ENCODE measurements at places on chromosomes 11 and 22.
A peak's percentile ranks its signal among the peaks of the same experiment; 100 is the strongest.

GRCh38 chr11:26734691-26735090 lies 12.8 kb upstream of the SLC5A12 start:
- DNase-seq = no peak

DNA sequence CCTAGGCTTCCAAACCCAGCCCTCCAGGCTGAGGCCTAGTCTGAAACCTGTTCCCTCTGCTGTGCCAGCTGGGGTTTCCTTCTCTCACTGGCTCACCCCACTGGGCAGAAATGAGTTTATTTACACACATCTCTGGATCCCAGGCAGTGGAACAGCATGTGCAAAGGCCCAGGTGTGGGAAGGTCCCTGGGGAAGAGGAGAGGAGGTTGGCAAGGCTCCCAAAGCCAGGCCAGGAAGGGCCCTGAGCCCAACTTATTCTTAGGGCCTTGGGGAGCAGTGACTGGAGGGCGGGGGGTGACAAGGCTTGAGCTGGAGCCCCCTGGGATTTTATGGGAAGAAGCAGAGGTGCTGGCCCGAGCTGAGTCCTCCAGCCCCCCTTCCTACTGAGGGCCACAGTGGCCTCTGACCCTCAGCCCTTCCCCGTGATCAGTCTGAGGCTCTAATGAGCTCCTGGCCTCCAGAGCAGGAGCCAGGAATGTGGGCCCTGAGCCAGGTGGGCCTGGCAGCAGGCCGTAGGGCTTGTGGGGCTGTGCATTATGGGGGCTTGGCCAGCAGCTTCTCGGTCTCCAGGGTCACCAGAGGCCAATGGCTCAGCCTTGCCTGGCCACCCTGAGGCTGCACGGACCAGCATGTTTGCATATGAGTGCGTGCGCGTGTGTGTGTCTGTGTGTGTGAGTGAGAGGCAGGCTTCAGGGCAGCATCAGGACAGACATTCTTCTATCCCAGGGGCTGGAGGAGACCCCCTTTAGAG lies 2.9 kb downstream of the MYO7A start:
- no peak for DNase-seq

DNA sequence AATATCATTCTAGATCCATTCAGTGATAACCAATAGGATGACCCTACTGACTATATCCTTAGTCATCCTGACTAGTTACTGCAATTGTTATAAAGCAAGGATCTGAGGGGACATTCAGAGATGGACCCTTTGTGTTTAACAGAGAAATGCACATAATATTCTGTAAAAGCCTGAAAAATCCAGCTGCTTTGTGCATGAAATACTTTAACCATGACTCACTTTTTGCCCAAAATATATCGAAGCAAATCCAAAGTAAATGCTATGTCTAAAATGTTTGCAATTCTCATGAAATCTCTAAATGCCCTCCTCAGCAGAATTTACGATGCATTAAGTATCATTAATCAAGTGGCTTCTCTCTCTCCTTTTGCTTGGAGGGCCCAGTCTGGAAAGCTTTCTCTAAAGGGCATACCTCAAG lies 178.8 kb upstream of the MTMR2 start:
- DNase-seq = no peak

- DNase-seq = no peak
These were observed 16.3 kb downstream of the ADORA2A start for GRCh38 chr22:24443668-24444067.

- DNase-seq = no peak
These were observed 96.9 kb downstream of the MORC2 start for GRCh38 chr22:30871391-30872284.

DNA sequence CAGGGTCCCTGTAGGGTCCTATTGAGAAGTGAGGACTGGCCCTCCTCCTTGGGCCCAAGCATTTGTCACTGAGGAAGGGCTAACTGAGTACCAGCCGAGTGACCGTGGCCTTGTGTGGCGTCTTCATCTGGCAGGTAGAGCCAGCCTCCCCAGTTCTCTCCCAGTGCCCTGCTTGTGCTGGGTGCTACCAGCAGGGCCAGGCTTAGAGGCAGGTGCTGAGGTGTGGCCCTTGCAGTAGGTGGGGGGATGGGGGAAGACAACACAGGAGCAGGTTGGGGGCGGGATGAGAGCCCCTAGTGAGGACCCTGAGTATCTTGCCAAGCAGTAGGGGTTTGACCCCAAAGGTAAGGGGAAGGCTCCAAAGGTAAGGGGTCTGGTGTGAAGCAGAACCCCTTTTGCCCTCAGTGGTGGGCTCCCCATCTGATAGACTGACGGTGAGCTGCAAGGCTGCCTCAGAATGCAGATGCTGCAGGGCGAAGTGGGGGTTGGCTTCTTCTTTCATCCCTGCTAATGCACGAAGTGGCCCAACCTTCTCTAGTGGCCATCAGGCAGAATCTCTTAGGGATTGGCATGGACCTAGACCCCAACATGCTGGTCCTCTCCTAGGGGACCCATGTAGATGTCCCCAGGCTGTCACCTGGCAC lies 19.6 kb downstream of the CDC45 start:
- no peak for DNase-seq

DNA sequence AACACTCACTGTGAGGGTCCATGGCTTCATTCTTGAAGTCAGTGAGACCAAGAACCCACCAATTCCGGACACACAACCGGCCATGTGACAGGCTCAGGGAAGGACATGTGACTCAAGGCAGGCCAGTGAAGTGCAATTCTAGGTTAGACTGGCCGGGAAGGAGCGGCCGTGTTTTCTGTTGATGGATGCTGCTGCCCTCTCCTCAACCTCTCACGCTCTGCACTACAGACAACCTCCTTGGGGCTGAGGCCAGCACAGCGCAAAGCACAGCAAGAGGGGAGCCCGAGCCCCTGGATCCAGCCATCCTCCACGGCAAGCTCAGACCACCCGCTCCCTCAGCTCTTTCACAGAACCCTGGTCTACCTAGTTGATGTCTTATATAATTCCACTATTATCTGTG lies 2.8 kb downstream of the NUDT8 start:
- DNase-seq = no peak

- no peak for DNase-seq
These were observed 27.0 kb upstream of the RBFOX2 start for GRCh38 chr22:36055376-36056295.

GRCh38 chr11:56380120-56380519 lies 4.7 kb downstream of the OR8U1 start:
- no peak for DNase-seq

GRCh38 chr22:32204040-32204855 lies 625 bp downstream of the RFPL2 start:
- DNase-seq = peak; percentile 52

- DNase-seq = no peak
These were observed 60.2 kb upstream of the LRRC4C start for GRCh38 chr11:41519696-41520095.

- no peak for DNase-seq
These were observed 532.1 kb downstream of the TBC1D22A start for GRCh38 chr22:47294576-47294975.

DNA sequence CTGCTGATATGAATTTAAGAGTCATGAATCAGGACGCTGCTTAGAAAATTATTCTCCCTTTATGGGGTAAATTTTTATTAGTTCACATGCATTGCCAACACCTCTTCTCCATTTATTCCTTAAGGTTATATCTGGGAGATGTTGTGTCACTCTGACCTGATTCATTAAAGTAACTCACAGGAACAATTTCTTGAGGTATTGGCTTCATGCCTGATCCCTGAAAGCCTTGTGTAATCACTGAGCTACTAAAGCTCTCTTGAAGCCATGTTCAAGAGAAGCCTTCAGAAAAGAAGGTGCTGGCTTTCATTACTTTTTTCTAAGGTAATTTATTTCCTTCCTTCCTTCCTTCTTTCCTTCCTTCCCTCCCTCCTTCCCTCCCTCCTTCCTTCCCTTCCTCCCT lies 420.6 kb downstream of the RAB38 start:
- no peak for DNase-seq

DNA sequence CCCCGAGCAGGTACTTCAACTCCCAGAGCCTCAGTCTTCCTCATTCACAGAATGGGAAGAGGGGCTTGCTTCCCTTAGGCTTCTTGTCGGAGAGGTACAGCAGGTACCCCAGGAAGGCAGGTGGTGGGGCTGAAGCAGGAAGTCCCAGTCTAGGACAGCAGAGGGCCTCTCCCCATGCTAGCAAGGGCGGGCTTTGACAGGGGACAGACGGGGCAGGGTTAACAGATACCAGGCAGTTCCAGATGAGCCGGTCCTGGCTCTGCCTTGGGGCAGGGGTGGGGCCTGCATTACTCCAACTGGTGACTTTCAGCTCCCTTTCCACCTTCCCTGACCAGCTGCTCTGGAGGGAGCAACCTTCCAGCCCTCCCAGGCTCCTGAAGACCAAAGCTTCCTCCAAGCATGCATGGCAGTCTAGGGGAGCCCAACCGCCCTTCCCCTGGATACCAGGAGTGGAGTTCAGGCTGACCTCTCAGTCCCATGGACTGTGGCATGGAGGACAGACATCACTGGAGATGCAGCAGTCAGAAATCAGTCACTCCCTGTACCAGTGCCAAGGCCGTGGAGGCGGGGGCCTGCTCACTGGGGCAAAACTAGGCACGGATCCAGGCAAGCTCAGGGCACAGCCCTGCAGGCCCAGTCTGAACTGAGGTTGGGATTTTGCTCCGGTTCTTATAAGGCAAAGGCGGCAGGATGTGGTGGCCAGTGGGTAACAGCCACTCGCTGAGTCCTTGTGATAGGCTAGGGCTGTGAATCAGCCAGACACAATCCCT lies 60.5 kb downstream of the NAT10 start:
- DNase-seq = no peak

DNA sequence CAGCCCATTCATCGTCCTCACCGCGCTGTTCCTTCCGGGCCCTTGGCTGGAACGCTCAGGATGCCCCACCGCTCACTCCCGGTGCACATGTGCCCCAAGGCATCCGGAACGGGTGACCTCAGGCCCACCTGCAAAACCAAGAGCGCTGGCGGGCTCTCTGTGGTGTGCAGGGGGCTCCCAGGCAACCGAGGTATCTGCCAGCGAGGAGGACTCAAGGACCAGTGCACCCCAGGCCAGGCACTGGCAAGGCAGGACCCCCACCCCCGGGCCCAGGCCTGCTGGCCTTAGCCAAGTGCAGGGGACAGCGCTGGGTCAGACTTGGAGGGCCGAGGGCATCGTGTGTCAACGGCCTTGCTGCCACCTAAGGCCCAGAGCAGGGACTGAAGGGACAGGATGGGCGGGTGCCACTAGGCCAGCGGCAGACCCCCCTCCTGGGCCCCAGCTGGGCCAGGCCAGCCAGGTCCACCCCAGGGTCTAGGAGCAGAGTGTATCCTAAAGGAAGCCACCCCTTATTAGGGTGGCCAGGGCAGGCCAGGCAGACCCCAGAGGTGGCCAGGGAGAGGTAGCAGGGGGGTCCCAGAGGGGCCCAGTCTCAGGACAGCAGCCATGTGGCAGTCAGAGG lies 8.5 kb downstream of the TNNT3 start:
- no peak for DNase-seq

GRCh38 chr11:62394825-62395538 lies 23.9 kb upstream of the SCGB1A1 start:
- peak; percentile 41 for DNase-seq

- DNase-seq = no peak
These were observed 82.9 kb downstream of the PIWIL4 start for GRCh38 chr11:94649964-94650623.

GRCh38 chr11:844693-845644 lies 2.3 kb downstream of the TSPAN4 start:
- DNase-seq = no peak

GRCh38 chr11:91700854-91701253 lies 523.8 kb upstream of the FAT3 start:
- no peak for DNase-seq

DNA sequence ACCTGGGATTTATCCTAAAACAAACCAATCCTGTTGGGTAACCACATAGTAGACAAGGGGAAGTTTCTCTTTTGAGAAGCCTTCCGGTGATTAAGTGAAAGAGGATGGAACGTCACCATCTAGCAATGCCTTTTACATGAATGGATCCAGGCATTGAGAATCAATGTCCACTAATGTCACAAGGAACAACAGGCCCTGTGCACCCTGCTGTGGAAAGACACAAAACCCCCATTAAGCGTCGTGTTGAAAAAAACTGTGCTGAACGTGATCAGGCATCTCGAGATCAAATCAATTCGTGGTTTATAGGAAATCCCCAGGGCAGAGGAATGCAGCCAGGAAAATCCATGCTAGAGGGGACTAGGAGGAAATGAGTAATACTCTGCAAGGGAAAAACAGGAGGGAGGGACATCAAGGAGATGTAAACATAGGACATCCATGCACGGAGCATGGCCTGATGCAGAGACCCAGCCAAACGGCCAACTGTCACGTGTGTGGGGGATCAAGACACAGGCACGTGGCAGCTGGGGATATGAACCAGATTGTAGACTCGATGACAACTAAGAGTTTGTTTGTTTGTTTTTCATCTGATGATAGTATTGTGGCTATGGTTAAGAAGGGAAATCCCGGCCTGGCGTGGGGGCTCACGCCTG lies 38.6 kb upstream of the CARS1 start:
- no peak for DNase-seq

GRCh38 chr11:1116104-1116503 lies 41.4 kb downstream of the MUC2 start:
- DNase-seq = no peak

DNA sequence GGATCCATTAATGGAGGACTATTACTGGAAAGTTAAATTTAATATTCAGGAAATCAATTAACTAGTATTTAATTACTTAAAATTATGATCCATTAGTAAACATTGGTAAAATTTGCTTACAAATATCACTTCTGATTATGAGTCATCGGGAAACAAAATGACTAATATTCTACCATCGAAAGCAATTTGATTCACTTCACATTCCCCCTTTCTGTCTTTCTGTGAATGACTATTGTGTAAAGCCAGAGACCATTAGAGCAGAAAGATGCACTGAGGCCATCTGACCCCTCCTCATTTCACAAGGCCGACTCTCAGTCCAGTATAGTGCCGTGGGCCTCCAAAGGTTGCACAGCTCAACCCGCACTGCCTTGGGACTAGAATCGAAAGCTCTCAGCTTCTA lies 619.0 kb downstream of the OPCML start:
- no peak for DNase-seq

DNA sequence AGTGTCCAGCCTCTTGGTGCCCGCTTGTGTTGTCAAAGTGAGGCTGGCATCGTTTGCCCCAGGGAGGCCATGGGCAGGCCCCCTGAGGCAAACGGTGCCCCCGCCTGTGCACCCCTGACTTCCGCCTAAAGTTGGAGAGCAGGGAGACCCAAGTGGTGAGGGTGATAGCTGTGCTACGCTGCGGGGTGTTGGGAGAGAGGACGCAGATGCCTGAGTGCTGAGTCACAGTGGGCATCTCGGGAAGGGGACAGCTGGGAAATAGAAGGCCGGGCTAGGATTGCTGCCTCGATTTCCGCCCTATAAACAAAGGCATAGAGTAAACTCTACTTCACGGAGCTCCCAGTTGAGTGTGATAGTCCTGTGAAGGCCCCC lies 5.8 kb downstream of the GRIK4 start:
- no peak for DNase-seq

Measured in NCI-H1092 (cell line).